ENCODE measurements at places on chromosomes 7 and 10.

DNA sequence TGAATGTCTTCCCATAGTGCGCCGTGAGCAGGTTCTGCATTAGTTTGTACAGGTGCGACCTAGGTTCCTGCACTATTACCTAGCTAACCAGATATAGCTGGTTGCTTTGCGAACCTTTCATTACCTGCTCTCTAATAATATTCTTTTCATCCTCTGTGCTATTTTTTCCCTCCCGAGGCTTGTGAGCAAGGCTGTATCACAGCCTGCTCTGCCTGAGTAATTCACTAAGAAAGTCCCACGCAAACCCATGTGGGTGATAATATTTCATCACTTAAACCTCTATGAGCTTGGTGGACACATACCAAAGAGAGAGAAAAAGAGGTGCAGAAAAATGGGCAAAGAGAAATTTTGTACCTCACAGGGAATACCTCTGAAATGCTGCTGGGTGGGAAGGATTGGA is 8.4 kb downstream of the INHBA start:
- no peak for DNase-seq

DNA sequence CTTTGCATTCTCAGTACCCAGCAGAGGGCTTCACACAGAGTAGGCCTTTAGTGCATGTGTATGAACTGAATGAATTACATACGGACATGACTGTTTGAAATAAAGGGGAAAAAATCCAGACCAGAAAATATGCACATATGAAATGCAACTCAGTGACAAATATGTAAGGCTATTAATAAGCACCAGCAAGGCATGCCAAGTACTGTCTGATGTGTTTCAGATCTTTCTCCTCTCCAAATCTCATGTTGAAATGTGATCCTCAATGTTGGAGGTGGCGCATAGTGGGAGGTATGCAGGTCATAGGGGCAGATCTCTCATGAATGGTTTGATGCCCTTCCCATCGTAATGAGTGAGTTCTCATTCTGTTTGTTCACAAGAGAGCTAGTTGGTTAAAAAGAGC is 87.3 kb upstream of the TOMM7 start:
- DNase-seq = no peak

GRCh38 chr10:123790132-123790885 is 101.3 kb downstream of the CPXM2 start:
- DNase-seq = no peak

GRCh38 chr10:6229746-6230145 is 27.0 kb downstream of the PFKFB3 start:
- DNase-seq = peak; percentile 14

DNA sequence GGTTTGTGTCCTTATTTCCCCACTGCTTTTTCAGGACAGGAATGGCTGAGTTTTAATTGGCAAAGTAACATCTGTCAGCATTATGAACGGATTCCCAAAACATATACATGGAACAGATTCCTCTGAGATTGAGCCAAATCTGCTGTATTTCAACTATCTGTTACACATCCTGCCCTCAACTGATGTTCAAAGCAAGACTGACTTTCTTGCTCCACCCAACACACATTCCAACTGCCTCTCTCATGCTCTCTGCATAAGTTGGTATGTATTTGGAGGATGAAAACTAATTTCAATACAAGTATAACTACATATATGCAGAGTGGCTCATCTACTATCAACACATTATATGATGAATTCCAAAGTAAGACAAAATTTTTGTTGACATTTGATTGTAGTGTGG is 342.2 kb downstream of the GATA3 start:
- no peak for DNase-seq

GRCh38 chr7:42573881-42574672 is 337.1 kb upstream of the GLI3 start:
- no peak for DNase-seq

DNA sequence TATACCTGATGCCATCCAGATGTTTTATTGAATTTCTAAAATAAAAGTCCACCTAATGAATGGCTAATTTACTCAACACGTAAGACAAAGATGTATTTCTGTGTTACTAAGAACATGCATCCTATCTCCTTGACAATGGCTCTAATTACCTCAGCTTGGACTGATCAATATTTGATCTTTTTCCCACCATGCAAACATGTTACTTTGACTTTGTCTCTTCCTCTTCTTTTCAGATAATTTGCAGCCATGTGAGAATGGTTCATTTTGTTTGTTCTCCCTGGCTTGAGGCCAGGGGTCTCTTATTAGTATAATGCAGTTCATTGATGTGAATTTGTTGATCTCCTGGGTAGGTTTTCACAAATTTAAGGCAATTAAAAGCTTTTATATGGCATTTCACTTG is 302.1 kb downstream of the ADK start:
- DNase-seq = no peak

DNA sequence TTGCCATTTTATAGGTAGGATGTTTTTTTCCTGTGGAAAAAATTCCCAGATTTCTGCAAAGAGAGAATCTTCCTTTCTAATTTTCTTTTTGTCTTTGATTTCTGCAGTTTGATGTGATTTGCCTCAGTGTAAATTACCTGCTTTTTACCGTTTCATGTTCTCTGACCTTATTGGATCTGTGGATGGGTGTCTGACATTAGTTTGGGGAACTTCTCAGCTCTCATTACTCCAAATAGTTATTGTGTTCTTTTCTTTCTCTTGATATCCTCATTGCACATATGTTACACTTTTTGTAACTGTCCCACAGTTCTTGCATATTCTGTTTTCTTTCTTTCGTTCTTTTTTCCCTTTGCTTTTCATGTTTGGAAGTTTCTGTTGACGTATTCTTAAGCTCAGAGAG is 28.5 kb downstream of the NACAD start:
- no peak for DNase-seq

GRCh38 chr7:149071641-149072437 is 18.7 kb downstream of the ZNF786 start:
- DNase-seq = peak; percentile 61

DNA sequence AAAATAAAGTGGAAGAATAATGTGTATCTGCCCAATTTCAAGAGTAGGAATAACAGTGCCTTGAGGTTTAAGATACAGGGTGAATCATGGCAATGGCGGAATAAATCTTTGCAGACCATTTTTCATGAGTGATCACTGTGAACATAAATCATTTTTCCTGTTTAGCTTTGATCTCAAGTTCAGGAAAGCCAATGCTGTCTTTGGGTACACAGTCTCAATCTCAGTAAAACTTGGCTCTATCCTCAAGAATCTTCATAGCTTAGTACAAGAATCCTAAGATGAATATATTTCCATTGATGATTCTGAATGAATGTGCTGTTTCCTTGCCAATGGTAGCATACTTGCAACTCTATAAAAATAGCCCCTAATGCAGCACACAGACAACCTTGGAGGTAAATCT is 6.8 kb downstream of the NAMPT start:
- DNase-seq = no peak

GRCh38 chr10:71938211-71938610 is 26.0 kb upstream of the CHST3 start:
- DNase-seq = no peak

DNA sequence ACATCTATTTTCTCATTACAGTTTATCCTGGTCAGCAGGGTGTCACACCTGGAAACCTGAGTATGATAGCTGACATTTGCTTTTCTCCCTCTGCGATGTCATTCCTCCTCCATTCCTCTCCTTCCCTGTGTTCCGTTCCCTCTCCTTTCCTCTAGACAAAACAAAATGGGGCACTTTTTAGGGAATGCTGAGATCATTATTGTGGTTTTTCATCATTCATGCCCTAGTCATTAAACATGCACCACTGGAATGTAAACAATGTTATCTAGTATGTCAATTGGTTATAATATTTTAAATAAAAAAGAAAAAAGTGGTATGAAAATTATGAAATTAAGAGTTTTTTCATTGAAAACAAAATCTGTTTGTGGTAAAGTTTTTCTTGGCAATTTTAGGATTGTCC is 132.6 kb downstream of the MAPK8 start:
- no peak for DNase-seq

All from SK-N-SH (cell line).